ENCODE measurements at places on chromosomes 4 and X.

DNA sequence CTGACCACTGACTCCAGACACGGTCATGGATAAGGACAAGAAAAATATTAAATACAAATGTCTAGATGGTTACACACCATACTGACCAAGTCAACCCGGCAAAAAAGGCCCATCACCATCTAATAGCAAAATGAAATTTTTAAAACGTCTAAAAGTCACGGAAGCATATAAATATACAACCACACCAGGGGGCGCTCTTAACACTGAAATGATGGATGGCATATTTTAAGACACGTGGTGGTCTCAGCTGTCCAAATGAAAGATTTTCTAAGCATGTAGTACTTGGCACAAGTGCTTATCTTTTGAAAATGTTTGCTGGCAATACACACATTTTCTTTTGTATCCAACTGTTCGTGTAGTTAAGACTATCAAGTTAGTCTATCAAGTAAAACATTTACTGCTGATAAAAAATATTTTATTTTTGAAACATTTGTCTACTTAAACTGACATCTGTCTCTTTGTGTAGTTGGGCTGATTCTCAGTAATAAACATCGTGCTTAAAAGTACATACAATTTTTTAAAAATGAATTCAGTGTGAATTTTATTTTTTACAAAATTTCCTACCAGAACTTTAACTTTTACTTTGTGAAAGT is 64.6 kb downstream of the COX7B2 start:
- peak; percentile 60 for DNase-seq

GRCh38 chr4:179692222-179692621 is 2250.0 kb upstream of the AGA start:
- no peak for DNase-seq

DNA sequence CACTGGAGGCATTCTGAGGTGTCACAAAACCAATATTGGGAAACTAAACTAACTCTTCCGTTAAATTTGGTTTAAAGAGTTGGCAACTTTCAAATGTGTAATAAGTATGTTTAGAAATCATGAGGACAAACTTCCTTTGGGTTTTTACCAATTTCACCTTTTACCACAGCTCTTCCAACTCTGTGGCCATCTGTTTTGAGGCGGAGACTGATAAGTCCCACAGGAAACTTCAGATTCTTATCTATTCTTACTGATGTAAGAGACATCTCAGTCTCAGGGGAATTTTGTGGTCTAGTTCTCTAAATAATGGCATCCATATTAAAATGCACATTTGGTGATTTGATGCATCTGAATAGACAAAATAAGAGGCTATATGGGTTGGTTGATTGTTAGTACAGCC is 229.2 kb upstream of the AFF2 start:
- no peak for DNase-seq

- DNase-seq = no peak
These were observed 19.0 kb downstream of the FHL1 start for GRCh38 chrX:136166221-136166855.

DNA sequence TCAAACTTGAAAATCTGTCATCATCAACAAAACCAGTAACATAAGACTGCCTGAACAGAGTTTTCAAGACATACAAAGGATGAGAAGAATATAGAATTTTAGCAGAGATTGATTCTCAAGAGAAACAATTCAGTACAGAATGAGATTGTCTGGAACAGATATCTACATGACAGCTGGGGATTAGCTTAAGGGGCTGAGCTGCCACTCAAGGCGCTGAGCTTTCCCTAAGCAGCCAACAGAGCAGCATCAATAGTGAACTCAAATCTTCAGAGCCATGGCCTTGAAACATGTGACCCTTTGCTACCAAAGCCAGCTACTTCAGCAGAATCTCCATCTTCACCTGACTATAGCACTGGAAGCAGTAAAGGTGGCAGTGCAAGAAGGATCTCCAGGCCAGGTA is 24.3 kb upstream of the PCDH10 start:
- DNase-seq = no peak

GRCh38 chr4:101299021-101299420 is 48.3 kb downstream of the PPP3CA start:
- no peak for DNase-seq

DNA sequence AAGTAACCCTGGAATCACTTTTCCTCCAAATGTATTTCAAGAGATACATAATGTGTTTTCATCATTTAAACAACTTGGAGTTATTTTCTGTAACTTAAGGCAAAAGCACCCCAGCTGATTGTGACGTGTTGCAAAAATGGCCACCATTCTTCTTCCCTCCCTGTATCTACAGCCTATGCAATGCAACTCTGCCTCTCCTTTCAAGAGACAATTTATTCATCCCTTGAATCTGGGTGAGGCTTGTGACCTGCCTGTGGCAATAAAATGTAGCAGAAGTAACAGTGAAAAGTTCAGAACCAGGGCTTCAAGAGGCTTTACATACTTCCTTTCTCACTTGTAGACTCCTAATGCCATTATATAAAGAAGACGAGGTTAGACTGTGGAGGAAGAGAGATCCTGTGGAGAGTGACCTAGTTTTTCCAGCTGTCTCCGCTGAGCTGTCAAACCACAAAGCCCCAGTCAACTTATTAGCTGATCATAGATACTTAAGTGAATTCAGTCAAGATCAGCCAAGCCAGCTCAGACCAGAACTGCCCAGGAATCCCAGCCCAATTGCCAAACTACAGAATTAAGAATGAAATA is 81.0 kb upstream of the KLF3 start:
- DNase-seq = peak; percentile 40

- DNase-seq = no peak
These were observed 338.0 kb downstream of the SPOCK3 start for GRCh38 chr4:166896254-166896653.

DNA sequence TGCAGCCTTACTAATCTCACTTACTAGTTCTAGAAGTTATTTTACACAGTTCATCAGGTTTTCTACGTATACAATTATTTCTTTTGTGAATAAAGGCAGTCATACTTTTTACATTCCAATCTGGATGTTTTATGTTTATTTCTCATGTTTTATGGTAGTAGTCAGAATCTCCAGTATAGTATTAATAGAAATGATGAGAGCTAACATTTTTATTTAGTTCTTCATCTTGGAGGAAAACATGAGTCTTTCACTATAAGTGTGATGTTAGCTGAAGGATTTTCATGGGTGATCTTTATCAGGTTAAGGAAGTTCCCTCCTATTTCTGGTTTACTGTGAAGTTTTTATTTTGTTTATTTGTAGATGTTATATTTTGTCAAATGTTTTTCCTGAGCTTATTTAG is 256.1 kb upstream of the GIMD1 start:
- DNase-seq = no peak

- no peak for DNase-seq
These were observed 15.9 kb upstream of the F11 start for GRCh38 chr4:186249785-186250754.

DNA sequence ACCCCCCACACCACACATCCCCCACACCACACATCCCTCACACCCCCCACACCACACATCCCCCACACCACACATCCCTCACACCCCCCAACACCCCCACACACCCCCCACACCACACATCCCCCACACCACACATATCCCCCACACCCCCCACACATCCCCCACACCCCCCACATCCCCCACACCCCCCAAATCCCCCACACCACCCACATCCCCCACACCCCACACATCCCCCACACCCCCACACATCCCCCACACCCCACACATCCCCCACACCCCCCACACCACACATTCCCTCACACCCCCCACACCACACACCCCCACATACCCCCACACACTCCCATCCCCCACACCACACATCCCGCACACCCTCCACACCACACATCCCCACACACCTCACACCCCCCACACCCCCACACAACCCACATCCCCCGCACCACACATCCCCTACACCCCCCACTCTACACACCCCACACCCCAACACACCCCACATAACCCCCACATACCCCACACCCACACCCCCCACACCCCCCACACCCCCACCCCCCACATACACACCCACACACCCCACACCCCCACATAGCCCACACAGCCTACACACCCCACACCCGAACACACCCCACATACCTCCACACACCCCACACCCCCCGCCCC is 172.9 kb downstream of the DCLK2 start:
- DNase-seq = no peak

- no peak for DNase-seq
These were observed 28.5 kb upstream of the RTL3 start for GRCh38 chrX:78687586-78687985.

DNA sequence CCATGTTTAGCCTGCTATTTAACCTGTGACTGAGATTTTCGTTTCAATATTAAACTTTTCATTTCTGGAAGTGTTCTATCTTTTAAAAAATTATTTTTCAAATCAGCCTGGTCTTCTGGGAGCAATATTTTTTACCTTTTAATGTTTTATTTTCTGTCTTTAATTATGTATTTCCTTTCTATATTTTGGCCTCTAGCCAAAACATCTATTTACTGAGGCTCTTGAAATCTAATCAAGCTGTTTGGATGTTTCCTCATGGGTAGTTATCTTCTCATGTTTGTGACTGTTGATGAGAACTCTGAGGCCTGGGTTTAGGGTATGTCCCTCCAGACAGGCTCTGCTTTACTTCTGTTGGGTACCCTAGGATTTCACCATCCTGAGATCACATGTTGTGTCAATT is 10.3 kb upstream of the SLC10A4 start:
- DNase-seq = no peak

DNA sequence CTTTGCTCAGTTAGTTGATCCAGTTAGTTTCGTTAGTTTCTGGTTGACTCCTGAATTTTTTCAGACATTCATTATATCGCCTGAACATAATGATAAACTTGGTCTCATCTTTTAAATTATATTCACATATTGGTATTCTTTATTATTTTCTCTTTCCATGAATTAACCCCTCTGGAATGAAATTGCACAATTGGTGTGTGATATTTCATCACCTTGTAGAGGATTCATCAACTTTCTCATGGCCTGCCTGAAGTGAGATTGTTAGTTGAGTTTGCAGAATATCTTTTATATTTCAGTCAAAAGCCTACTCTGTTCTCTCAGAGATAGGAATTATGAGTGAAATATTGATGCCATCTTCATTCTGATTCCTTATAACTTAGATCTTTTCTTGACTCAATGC is 1160.6 kb upstream of the AGA start:
- no peak for DNase-seq

- DNase-seq = no peak
These were observed 44.7 kb downstream of the USO1 start for GRCh38 chr4:75769036-75769435.

DNA sequence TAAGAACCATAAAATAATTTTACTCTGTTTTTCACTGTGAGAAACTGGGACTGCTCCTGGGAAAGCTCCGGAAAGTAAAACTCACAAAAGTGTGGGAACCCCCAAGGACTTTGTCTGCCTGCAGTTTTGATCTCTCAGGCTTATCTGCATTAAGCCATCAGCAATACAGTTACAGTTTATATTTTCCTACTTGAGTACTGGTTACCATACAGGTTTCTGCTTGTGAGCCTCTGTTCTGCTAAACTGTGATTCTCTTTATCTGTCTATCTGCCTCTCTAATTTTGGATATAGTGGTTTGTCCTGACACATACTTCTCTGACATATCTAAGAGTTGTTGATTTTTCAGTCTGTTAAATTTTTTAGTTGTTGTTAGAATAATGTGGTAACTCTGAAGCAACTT is 11.6 kb downstream of the PABPC4L start:
- no peak for DNase-seq

DNA sequence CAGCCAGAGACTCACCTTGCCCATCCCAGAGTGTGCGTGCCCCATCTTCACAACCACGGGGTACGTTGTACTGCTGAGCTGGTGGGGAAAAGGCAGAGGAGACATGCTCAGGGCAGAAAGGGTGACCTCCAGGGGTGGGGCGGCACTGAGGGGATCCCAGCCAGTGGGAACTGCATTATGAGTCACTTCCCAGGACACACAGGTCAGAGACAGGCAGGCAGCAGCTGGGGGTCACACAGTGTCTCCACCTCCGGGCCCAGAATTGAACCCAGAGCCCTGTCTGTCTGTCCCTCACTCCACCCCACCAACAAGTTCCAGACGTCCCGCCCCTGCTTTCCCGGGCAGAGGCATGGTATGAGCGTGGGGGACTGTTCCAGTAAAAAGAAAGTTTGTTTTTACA is 4.8 kb upstream of the TIMP1 start:
- no peak for DNase-seq

DNA sequence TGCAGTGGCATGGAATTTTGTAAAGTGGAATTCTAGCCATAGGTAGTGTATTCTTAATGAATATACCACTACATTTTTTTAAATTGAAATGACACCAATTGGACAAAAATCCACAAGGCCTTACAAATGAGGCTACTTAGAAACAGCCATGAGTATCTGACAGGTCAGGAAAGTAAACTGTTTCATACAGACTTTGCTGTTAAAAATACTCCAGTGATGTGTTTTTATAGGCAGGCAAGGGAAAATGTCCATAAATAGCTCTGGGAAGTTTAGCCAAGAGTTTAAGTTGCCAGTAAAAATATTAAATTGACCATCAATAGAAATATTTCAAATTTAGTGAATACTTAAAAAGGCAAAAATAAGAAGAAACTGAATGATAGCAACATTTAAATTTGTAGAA is 41.8 kb upstream of the PDLIM5 start:
- DNase-seq = no peak

- DNase-seq = no peak
These were observed 279.7 kb downstream of the NR3C2 start for GRCh38 chr4:148162519-148162918.

DNA sequence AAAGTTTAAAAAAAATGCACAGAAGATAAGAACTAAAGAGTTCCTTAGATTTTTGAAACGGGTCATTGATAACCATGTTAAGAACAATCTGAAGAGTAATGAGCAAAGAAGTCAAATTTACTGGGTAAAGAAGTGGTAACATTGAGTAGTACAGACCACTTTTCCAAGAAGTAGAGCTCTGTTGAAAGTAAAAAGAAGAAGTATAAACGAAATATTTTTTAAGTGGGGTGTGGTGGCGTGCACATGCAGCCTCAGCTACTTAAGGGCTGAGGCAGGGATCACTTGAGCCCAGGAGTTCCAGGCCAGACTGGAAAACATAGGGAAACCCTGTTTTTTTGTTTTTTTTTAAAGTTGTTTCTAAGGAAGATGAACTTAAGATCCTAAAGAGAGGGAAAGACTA is 68.5 kb downstream of the UBA6 start:
- DNase-seq = no peak

DNA sequence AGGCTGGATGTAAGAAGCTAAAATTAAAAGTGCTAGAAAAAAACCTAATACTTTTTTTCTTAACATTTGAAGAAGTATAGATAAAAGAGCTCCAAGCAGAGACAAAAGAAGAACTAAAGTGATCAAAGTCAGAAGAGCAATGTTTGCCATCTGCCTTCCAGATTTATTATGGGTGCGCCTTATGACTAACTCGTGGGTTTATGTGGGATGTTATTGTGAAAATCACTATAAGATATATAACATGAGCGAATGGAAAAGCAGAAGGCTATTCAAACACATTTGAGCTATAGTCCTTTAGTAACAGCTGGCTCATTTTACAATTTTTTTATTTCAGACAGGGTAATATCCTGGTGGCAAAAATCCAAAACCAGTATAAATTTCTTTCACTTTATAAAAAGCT is 1040.7 kb downstream of the RAPGEF2 start:
- no peak for DNase-seq

GRCh38 chr4:152158225-152158624 is 377.7 kb downstream of the FBXW7 start:
- no peak for DNase-seq

- no peak for DNase-seq
These were observed 842.1 kb upstream of the HTR2C start for GRCh38 chrX:113741744-113742143.

- no peak for DNase-seq
These were observed 9.2 kb upstream of the C4orf50 start for GRCh38 chr4:6027392-6027791.

- DNase-seq = no peak
These were observed 64.5 kb downstream of the MCUB start for GRCh38 chr4:109624536-109624935.
